ENCODE measurements at places on chromosomes 1 and 21. TPM values are rescaled to one million over a fixed set of nuclear protein-coding genes. Genes with fewer than 3 reads are reported as not detected.

GRCh38 chr1:176601348-176601747 is 138.4 kb downstream of the PAPPA2 start:
- peak; percentile 80 for DNase-seq

- no peak for DNase-seq
Measured at GRCh38 chr1:56978819-56979218, 13.0 kb upstream of the C8B start.

DNA sequence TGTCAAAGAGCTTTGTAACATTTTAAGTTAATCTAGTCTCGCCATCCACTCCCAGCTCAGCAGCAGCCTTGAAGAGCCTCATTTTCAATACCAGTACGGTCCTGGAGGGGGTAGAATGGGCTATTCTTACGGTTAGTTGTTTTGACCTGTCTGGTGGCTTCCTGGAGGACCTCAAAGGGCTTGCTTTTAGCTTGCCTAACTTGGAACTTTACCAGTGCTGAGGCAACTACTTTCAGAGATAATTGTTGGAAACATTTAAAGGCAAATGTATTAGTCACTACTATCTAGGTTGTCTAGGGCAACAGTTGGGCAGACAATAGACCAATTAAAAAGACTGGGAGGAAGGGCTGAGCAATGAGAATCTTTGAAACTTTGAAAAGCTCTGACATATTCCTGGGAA is 56.0 kb downstream of the TTLL7 start:
- DNase-seq, result no peak

GRCh38 chr1:16436946-16437474 is at the start of gene SPATA21:
TSS of gene SPATA21 (minus strand) at chr1:16437424. CDS start at chr1:16431371, 6,053 bp downstream.
- DNase-seq, result no peak

DNA sequence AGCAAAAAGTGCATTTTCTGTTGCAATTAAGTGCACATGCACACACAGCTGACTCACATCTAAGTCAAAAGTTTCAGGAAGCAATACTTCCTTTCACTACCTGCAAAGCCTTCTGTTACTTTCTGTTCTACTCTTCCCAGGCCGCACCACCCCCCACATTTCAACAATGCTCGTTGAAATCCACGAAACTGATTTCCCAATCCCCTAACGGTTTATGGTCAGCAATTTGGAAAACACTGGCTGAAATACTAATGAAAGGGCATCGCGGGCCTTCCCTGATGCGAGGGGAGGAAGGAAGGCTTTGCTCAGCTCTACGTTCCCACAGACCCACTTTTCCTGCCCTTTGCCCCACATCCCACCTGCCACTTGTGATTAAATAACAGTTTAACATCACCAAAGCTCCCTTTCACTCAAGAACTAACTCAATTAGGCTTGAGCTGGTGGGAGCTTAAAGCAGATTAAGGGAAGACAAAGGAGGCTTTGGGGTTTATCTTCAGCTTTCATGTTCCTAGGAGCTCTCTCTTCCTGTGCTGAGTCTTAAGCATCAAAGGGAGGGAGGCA is 243.2 kb upstream of the RAB4A start:
- no peak for DNase-seq

DNA sequence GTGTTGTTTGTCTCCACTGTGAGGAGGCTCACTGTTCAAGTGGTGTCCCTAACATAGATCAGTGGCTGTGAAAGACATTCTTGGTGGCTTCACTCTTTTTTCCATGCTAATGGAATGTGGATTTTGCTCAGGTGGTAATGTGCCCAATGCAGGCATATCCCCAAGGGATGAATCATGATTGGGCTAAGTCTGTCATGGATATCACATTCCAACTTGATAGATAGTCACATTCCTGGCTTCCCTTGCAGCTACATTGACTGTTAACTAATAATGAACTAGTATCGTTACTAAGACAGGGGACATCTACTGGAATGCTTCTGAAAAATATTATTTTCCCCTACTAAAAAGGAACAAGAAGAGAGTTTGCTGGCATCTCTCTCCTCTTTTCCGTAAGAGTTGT is 86.3 kb upstream of the SOD1 start:
- no peak for DNase-seq

GRCh38 chr1:222570837-222571236 is 18.9 kb downstream of the TAF1A start:
- no peak for DNase-seq

GRCh38 chr1:176517484-176517883 is 54.5 kb downstream of the PAPPA2 start:
- peak; percentile 2 for DNase-seq

DNA sequence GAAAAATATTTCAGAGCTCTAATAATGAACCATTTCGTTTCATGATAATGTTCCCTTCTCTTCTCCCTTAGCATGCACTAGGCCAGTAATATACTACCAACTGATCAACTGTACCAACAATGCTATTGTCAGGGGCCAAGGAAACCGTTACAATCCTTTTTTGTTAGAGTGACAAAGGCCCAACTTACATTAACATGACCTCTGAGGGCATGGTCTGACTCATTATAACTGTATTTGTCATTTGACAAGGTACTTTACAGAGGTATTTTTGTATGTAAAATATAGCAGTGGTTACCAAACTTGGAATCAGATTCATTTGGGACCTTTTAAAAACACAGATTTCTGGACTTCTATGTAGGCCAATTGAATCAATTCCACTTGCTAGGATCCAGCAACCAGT is 102.6 kb upstream of the RRP15 start:
- no peak for DNase-seq

DNA sequence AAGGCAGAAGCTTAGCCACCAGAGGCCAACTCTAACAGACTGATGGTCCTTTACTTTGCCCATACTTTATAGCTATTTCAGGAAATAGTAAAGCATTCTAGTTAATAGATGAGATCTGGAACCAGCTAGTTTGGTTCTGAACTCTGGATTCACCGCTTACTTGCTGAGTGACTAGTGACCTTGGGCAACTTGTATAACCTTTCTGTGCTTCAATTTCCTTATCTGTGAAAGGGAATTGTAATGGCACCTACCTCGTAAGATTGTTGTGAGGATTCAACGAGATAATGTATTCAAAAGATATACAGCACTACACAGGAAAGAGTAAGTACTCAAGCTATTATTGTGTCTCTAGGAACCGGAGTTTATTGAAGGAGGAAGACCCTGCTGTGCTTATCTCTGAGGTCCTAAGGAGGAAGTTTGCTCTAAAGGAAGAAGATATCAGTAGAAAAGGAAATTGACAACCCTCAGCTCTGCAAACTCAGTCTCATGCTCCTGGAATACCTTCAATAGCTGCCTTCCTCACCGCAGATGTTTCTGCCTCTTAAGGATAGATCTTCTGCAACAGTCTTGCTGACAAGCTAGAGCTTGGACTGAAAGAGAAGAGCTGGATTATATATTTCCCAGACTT is 11.9 kb downstream of the MTFR1L start:
- no peak for DNase-seq

- no peak for DNase-seq
Measured at GRCh38 chr1:204994086-204994862, 48.7 kb upstream of the CNTN2 start.

GRCh38 chr1:63691701-63692425 is 82.0 kb upstream of the ROR1 start:
- DNase-seq, result peak; percentile 70

- DNase-seq, result peak; percentile 52
Measured at GRCh38 chr1:37032660-37033354, 1.5 kb downstream of the GRIK3 start.

DNA sequence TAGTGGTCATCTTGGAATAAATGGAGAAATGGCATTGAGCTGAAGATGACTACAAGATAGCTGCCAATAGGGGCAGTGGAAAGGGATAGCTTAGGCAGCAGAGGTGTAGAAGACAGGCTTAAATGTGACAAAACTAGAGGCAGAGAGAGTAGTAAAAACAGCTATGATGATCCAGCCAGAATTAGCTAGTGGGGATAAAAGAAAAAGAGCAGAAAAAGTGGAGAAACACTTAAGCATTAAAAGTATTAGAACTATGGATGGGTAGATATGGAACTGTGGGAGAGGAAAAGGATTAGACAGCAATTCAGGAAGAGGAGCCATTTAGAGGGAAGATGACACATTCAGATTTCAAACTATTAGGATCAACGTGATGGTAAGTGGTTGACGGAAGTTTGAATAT is 202.5 kb upstream of the SAMSN1 start:
- no peak for DNase-seq

GRCh38 chr1:98975113-98975512 is 29.5 kb downstream of the PLPPR5 start:
- no peak for DNase-seq

DNA sequence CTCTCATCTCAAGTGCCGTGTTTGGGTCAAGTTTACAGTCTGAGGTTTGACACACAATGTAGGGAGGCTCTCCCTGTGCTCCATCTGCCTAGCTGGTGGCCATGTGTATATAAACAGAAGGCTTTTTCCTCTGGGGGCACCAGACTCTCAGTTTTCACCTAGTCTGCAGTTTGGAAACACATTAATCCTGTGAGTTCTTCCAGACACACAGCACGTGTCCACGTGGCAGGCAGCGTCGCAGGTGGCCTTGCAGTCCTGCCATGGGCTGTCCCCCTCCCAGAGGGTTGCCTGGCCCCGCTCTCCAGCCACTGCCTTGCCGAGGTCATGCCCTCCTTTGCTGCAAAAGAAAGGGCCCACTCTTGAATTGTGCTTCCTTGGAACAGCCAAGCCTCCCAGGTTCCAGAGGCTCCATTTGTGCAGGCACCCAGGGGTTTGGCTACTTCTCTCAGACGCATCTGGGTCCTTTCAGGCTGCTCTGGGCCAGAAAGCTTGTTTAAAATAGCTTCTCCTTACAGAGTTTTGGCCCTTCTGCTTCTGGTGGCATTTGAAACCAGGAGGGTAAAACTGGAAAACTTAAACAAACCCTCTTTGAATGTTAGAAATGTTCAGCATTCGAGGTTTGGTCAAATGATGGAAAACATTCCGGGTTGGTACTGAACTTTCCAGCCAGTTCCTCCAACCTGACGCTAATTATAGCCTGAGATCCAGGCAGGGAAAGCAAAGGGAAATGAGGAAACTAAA is 4.4 kb upstream of the RUNX1 start:
- DNase-seq, result no peak

GRCh38 chr21:42644223-42645208 is 8.9 kb upstream of the PDE9A start:
- no peak for DNase-seq

- DNase-seq, result no peak
Measured at GRCh38 chr1:119911775-119912174, 15.5 kb upstream of the ADAM30 start.

GRCh38 chr1:222627232-222627631 is 9.3 kb downstream of the MIA3 start:
- no peak for DNase-seq

GRCh38 chr1:65211331-65211730 is 63.3 kb downstream of the AK4 start:
- DNase-seq, result no peak

DNA sequence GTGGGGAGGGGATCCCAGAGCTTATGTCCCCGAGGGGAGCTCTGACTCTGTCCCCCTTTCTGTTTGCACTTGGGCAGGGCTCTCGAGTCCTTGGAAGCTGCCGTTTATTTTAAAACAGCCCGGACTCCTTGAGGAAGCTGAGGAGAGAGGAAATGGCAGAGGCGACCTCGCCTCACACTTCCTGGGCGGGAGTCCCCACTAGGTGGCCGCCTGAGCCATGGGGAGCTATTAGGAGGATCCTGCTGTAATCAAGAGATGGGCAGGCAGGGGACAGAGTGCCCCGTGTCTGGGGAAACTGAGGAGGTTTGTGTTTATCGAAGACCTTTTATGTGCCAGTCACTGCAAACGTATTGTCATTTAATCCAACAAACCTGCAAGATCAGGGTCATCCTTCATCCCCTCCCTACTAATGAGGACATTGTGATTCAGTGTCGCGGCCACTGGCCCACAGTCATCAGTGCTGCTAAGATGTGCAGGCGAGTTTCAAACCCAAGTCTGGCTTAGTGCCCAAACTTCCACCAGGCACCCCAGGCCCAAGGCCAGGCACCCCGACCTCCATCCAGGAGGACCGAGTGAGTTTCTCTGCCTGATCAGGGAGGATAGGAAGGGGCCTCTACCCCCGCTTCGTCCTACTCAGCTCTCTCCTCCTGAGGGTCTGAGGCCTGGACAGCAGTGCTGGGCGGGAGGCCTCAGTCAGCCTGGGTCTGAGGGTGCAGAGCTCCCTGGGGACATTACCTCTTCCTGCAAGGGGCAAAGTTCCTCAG is 316.9 kb upstream of the VAMP3 start:
- DNase-seq, result peak; percentile 77

DNA sequence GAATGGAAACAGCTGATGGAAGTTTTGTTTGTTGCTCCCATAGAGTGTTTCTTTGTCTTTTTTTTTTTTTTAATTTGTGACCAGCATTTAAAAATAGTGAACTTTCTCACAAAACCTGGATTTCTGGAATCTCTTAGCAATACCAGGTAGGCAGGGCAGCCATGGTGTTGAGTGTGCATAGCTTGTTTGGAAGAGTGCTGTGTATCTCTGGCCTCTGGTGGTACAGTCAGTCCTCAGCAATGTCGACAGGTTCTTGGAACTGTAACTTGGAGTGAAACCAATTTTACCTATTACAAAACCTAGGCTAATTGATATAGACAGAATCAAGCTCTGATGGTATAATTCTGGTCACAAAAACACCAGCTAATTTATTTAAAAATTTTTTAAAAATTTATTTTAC is 6.7 kb downstream of the AADACL3 start:
- DNase-seq, result no peak

GRCh38 chr1:162886705-162887104 is 25.7 kb upstream of the CCDC190 start:
- DNase-seq, result no peak

DNA sequence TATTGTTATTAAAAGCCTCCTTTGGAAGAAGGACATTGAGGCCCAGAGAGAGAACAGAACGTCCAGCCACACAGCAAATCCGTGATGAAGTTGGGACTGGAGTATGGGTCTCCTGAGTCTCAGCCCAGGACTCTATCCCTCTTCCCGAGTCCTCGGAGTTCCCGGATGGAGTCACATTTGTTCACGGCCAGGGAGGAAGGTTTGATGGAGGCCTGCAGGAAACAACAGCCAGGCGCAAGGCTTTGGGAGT is 357 bp upstream of the TXLNA start:
- DNase-seq, result no peak

- no peak for DNase-seq
Measured at GRCh38 chr1:227335242-227336020, 17.1 kb upstream of the CDC42BPA start.

GRCh38 chr1:59705466-59706302 is 109.1 kb upstream of the HOOK1 start:
- DNase-seq, result no peak

GRCh38 chr1:172473302-172473701 is 29.4 kb upstream of the PIGC start:
- no peak for DNase-seq

HSD3B1 gene
- not detected for polyA plus RNA-seq

VHLL gene
- polyA plus RNA-seq, result not detected

OR10K2 gene
- polyA plus RNA-seq, result not detected

HSPB7 gene
- 0.05 TPM for polyA plus RNA-seq

CDK18 gene
- 2.5 TPM for polyA plus RNA-seq

ATP1A4 gene
- not detected for polyA plus RNA-seq

IGSF5 gene
- 0.08 TPM for polyA plus RNA-seq

WNT9A gene
- polyA plus RNA-seq, result 0.36 TPM

MROH9 gene
- polyA plus RNA-seq, result 0.24 TPM

CR1L gene
- polyA plus RNA-seq, result not detected

TSPAN2 gene
- polyA plus RNA-seq, result 0.23 TPM

C1orf94 gene
- polyA plus RNA-seq, result not detected

PTPN7 gene
- not detected for polyA plus RNA-seq
